ENCODE measurements at places on chromosomes 16 and 17.

GRCh38 chr17:60592750-60593149, 7.2 kb upstream of the PPM1D start:
- no peak for DNase-seq

- DNase-seq, result no peak
Measured at GRCh38 chr17:4533523-4534504, 21.4 kb downstream of the MYBBP1A start.

DNA sequence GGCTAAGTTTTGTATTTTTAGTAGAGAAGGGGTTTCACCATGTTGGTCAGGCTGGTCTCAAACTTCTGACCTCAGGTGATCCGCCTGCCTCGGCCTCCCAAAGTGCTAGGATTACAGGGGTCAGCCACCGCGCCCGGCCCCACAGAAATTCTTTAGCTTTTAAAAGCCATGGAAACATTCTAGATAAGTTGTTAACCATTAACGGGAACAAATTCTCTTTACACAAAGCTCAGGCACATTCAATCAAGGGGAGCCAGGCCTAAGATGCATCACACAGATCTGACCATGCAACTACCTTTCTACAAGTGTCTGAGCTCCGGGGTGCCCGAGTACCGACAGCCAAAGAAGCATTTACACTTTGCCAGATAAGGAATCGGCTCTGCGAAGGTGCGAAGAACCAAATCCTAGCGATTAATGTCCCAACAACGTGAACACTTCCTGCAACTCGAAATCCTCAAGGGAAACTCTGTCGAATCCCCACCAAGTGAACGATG, 1.0 kb downstream of the EMC8 start:
- no peak for DNase-seq

GRCh38 chr16:17556276-17557052, 85.7 kb upstream of the XYLT1 start:
- no peak for DNase-seq

GRCh38 chr16:86011532-86011931, 112.6 kb downstream of the IRF8 start:
- no peak for DNase-seq

- no peak for DNase-seq
Measured at GRCh38 chr16:11330526-11331237, 14.6 kb upstream of the RMI2 start.

DNA sequence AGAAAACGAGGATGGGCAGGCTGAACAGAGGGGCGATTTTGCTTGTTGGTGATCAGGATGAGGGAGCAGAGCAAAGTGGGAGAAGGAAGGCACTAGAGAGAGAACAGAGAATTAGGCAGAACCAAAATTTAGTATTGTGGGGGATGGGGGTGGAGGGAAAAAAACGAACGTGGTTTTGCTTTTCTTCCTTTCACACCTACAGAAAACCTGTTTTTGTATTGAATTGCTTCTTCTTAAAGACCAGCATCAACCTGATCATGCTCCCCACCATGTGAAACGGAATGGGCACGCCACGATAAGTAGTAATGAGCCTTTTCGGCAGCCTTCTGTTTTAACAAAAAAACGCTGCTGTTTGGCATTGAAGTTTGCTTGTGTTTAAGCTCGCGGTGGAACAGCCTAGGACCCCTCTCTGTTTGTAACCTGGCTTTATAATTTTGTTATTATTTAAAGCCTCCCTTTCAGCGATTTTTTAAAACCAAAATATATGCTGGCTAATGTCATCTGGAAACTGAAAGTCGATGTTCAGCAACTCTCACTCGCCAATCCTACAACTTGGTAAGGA, 36.8 kb downstream of the ERCC4 start:
- no peak for DNase-seq
